ENCODE measurements at places on chromosomes 3 and 15. TPM values are rescaled to one million over a fixed set of nuclear protein-coding genes. Genes with fewer than 3 reads are reported as not detected.

Gene VGLL3
- total RNA-seq: not detected

Gene FOXP1
- total RNA-seq: 108 TPM

Gene FRG2C
- not detected for total RNA-seq

Gene ALDH1A2
- not detected for total RNA-seq

Gene UROC1
- not detected for total RNA-seq

Gene FHIT
- 13.1 TPM for total RNA-seq

Gene UQCC5
- 12.0 TPM for total RNA-seq

Gene KNSTRN
- total RNA-seq: 56.2 TPM

DNA sequence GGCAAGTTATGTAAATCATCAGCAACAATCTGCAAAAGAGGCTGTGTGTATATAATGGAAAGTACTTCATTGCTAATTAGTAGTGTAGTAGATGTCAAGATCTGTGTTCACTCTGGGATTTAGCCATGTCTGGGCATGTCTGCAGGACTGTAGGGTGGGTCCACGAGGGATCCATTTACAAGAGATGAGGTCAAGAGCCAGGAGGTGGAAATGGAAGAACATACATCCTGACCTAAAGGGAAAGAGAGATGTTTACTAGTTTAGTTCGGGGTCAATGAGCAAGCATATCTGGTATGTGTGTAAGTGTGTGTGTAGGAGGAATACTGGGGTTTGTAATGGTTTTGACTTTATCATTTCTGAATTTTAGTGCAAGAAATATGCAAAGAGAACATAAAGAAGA is 171.5 kb upstream of the NANOGP8 start:
- no peak for DNase-seq

DNA sequence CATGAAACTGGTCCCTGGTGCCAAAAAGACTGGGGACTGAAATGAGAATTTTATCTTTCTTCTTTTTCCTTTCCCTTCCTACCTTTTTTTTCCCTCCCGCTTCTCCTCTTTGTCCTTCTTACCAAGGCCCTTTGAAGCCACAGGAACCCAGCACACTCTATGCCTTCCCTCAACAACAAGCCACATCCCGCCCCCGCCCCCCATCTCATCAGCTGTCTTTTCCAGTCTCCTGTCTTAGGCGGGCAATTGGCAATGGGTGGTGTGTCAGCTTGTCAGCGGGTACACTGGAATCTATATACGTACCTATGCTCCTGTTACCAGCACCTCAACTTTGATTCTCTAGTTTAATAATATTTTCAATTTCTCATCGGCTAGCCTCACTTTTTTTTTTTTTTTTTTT is 56.3 kb upstream of the CHD2 start:
- DNase-seq: peak; percentile 55

GRCh38 chr15:61226361-61227256 is 2.5 kb downstream of the RORA start:
- DNase-seq: no peak

- no peak for DNase-seq
Measured at GRCh38 chr3:132803889-132804288, 81.7 kb upstream of the NPHP3 start.

GRCh38 chr15:50353251-50353974 is 1.6 kb downstream of the GABPB1 start:
- DNase-seq: peak; percentile 26

GRCh38 chr15:100726421-100727190 is 124.2 kb downstream of the ASB7 start:
- no peak for DNase-seq

DNA sequence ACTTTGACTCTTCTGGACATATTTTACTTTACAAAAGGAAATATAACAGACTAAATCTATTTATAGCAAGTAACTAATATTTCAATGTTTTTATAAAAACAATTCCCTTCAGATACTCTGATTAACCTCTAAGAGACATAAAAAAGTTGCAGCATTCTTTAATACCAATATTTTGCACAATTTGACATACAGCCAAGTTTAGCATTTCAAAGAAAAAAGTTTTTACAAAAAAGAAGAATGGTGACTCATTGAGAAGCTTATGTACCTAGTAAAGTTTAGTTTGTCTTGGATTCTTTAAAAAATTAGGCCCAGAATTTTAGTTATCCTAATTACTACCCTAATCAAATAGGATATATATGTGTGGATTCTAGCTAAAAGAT is 17.6 kb downstream of the DAZL start:
- DNase-seq: no peak

GRCh38 chr3:64878362-64878761 is 190.6 kb upstream of the ADAMTS9 start:
- no peak for DNase-seq

DNA sequence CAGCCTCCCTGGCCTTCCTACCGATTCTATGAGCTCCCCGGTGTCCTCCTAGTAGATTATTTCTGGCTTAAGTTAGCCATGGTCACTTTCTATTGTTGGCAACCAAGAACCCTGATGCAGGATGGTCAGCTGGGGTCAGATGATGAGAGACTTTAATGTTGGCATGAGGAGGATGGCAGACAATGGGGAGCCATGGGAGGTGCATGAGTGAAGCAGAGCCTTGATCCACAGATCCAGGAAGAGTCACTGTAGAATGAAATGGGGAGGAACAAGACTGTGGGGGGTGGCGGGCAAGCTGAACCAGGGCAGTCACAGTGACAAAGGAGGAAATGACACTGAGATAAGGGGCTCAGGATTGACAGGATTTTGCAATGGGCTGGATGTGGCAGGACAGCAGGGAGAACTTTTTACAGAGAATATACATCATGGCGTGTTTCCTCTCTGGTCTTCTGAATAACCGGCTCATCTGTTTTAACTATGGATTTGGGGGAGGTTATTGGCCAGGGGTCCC is 60.9 kb downstream of the RPLP1 start:
- DNase-seq: no peak

DNA sequence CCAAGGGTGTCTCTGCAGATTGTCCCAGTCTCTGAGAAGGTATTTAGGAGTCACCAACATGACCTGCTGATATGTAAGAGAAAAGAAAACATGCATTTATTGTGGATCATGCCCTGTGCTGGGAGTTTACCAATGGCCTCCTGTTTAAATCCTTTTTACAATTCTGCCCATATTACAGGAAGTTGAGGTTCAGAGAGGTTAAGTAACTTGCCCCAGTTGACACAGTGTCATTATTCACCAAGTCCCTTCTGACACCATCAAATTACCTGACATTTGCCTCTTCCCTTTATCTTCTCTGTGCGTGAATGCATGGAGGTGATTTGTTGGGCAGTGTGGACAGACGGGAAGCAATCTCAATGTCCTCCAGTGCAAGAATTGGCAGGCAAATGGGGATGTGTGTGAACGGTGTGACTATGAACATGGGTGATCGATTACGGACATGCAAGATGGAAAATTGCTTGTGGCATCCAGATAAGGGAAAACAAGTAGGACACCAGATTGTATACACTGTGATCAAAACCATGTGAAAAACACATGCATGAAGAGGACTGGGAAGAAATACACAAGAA is 27.3 kb downstream of the ZNF710 start:
- DNase-seq: no peak

DNA sequence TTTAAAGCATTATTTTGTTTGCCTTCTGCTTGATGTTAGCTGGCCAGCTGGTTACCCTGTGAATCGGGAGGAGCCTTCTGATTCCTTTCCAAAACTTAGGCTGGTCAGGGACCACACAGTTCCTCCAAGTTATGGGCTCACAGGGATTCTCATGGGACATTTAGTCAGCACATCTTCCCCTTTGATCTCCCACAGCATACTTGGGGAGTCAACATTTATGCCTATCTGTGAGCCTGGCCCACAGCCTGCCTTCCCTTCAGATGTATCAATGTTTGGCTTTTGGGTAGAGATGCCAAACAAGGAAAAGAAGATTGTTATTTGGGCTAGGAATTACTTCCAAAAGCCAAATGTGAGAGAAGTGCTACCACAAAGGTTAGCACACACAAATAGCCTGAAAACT is 32.6 kb upstream of the DCP1A start:
- DNase-seq: no peak

GRCh38 chr3:176978441-176978840 is 218.8 kb downstream of the TBL1XR1 start:
- DNase-seq: no peak

DNA sequence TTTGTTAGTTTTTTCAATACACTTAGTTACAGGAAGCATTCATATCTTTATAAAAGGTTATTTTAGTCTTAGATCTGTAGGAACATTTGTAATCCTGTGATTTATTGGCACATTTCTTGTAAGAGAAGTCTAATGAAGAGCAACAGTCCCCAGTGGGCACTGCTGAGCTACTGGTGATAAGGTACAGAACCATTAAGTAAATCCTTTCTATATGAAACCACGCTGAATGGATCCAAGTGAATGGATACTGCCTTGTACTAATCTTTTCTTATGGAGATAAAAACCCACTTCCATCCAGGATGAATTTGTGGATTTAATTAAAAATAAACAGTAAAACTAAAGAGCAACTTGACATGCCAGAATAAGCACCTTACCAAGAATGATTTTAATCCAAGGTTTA is 64.0 kb downstream of the SHQ1 start:
- no peak for DNase-seq

DNA sequence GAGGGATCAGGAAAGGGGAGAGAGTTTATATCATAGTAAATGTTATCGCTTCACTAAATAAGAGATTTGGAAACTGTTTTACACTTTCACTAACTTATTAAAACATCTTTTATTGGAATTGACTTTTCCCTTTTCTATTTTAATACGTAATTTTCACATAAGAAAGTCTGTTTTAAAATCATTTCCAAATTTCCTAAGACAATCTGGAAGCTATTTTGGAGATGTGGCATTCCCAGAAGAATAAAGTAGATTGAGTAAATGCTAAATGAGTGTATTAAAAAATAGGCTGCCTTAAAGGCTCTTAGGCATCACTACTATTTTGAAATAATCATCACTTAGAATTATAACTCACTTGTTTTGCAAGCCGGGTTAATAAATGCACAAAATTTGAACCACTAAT is 763.5 kb downstream of the EDEM1 start:
- DNase-seq: no peak

DNA sequence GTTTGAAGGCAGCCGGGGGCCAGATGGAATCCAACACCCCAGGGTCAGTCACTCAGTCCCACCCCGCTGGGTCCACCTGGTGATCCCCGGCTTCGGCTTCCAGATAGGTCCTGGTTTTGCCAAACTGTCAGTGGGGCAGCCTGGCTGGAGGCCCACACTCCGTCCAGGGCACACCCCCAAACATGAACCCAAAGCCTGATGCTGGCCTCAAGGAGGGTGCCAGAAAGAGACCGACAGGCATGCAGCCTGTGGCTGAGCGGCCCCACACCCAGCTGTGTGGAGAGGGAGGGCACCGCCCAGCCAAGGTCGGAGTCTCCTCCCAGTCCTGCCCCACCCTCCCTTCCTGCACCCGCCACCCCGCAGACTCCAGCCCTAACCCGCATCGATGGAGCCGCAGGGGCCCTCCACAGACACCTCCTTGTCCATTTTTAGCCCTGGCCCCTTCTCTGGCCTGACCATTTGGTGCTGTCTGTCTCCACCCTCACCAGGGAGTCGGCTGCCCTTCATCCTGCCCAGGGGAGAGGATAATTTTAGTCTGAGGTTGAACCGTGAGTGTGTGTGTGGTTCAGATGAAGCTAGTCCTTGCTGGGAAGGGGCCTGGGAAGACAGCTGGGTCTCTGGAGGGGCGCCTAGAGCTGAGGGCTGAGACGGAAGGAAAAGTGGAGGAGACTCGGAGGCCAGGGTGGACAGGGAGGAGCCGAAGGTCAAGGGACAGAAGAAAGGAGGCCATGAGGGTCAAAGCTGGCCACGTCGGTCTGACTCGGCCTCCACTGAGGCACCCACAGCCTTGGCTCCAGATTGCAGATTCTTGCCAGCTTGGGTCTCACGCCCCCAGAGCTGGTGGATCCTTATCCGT is 23.1 kb downstream of the TNK2 start:
- DNase-seq: no peak

- DNase-seq: no peak
Measured at GRCh38 chr3:133023362-133023761, 14.8 kb upstream of the TMEM108 start.

- no peak for DNase-seq
Measured at GRCh38 chr3:146326875-146327543, 76.1 kb upstream of the PLSCR4 start.

DNA sequence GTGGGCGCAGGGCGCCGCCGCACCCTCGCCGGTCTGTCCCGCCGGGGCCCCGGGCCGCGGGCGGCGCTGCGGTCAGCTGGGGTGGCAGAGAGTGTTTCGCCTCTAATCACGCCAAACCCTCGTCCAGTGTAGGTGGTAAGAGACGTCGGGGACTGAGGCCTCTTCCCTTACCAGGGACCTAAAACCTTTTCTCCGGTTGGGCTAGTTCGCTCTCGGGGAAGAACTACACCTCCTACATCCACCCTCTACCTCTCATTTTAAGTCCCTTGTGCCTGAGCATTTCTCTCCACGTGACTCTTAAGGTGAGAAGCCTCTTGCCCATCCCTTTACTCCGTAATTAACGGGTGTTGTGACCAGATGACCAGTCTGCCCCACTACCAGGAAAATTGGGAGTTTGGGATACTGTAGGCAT is 520 bp downstream of the TMEM42 start:
- no peak for DNase-seq
